Right forelimb (tissue), 1 donor: ENCODE measurements at places on chromosomes 4 and X.

DNA sequence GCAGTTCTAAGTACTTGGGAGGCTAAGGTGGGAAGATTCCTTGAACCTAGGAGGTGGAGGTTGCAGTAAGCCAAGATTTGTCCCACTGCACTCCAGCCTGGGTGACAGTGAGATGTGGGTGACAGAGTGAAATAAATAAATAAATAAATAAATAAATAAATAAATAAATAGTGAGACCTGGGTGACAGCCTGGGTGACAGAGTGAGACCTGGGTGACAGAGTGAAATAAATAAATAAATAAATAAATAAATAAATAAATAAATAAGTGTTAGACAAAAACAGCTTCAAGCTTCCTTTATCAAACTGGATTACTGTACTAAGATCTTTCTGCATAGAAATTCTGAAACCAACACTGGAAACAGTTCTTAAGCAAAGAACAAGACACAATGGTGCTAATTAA lies 71.8 kb upstream of the BMP2K start:
- DNase-seq: no peak

DNA sequence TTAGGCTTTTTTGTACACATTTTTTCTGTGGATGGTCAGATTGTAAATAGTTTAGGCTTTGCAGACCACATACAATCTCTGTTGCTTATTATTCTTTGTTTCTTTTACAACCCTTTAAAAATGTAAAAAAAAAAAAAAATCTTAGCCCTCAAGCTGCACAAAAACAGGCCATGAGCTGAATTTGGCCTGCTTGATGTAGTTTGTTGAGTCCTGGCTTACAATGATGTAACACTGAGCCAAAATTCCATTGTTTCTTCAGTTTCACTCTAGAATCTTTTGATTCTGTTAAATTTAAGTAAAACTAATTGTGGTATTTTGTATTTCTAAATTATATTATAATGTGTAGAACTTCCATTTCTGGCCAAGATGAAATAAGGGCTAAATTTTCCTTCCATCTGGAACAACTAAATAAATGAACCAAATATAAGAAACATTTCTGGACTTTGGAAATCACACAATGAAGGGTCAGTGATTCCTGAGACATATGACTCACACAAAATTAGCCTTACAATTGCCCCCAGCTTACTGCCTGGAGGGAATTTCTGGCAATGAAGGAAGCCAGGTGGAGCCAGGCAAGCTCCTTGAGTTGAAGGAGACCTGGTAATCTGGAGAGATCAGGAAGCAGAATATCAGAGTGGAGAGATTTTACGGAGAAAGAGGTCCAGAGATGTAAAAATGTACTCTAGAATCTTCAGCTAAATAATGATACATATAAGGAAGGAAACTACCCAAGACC lies 29.8 kb downstream of the IQCM start:
- no peak for DNase-seq

DNA sequence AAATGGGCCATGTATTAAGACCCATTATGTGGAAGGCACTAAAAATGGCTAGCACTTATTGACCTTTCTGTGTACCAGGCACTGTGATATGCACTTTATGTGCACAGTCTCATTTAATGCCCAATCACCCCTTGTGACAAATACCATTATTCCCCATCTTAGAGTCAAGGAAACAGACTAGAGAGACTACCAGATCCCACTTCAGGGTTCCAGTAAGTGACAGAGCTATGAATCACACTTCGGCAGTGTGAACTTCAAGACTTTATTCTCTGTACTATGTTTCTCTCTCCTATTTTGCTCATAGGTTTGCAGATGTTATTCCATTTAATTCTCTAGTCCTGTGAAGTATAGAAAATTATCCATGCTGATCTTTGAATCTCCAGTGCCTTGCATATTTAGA lies 107.0 kb downstream of the NFKB1 start:
- no peak for DNase-seq

DNA sequence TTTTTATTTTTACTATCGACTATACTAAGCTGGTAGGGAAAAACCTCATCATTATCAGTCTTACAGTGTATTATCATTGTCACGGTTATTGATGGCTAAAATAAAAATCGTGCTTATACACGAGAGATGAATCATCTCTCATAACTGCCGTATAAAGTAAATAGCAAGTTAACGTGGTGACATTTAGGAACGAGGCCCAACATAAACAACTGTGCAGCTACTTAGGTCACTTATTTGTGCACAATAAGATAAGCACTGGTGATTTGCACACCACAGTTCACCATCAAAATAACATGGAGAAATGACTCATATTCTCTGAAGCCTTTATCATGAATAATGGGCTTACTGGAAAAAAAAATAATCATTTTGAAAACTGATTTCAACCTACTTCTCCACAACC lies 482.0 kb upstream of the TENM3 start:
- no peak for DNase-seq

GRCh38 chr4:48237996-48238645 lies 31.5 kb downstream of the TEC start:
- no peak for DNase-seq
